ENCODE measurements at places on chromosomes 2 and 18.

DNA sequence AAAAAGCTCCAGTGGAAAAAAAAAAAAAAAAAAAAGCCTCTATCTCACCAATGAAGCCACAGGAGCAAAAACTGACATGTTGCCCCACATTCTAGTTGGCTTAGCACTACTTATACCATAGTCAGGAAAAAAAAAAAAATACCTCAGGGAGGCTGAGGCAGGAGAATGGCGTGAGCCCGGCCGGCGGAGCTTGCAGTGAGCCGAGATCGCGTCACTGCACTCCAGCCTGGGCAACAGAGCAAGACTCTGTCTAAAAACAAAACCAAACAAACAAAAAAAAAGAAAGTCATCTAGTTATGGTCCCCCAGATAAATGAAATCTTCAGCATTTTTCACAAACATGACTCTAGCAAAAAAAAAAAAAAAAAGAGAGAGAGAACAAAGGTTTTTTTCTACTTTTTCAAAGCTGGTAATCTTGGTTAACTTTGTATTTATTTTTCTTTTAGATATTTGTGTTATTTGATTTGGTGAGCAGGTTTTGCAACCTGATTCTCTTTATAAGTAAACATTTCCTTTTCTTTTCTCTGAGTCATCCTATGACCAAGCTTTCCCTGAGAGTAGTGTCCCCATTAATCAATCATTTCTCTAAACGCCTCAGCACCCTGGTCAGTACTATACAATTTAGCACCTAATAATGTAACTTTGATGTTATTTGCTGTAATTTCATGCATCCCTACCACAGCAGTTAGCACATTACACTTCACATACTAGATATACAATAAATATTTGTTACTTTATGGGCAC lies 273.7 kb upstream of the PIK3C3 start:
- no peak for DNase-seq

DNA sequence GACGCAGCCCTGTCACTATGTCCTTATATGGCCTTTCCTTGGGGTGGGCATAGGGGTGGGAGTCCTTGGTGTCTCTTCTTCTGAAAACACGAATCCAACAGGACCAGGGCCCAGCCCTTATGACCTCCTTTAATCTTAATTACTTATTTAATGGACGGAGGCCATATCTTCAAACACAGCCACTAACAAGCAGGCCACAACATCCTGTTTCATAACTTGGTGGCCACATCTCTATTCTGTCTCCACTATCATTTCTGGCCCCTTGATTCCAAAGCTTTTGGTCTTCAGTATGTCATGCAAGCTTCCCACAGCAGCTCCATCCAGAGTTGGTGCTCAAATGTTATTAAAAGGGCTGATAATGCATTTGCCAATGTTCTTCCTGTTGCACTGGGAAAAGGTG lies 287.3 kb upstream of the SMIM21 start:
- no peak for DNase-seq

DNA sequence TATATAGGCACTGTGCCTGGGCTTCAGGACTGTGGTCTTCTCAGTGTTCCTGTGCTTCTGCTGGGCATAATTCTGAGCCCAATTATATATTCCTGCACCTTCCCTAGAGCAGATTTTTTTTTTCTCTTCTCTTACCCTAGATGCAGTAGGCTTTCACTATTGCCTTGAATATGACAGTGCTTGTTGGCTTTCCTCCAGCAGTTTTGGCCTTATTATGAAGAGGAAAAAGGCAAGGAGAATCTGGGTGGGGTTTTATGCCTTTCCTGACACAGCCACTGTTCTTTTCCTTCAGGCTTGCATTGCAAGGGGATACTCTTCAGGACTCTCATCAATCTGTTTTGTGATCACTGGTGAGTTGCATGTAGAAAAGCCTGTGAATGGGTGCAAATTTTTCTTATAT lies 221.9 kb upstream of the CELF4 start:
- no peak for DNase-seq

- DNase-seq, result no peak
These were observed at the start of gene IGFBP2 for GRCh38 chr2:216632952-216633615. Gene IGFBP2 (plus strand): TSS chr2:216633420. CDS start chr2:216633524, 104 bp downstream.

Measured in activated gamma-delta T cell (primary cell).